ENCODE measurements at places on chromosomes 6 and 20.

- DNase-seq, result no peak
These were observed 145.8 kb upstream of the KCNQ5 start for GRCh38 chr6:72476051-72476450.

DNA sequence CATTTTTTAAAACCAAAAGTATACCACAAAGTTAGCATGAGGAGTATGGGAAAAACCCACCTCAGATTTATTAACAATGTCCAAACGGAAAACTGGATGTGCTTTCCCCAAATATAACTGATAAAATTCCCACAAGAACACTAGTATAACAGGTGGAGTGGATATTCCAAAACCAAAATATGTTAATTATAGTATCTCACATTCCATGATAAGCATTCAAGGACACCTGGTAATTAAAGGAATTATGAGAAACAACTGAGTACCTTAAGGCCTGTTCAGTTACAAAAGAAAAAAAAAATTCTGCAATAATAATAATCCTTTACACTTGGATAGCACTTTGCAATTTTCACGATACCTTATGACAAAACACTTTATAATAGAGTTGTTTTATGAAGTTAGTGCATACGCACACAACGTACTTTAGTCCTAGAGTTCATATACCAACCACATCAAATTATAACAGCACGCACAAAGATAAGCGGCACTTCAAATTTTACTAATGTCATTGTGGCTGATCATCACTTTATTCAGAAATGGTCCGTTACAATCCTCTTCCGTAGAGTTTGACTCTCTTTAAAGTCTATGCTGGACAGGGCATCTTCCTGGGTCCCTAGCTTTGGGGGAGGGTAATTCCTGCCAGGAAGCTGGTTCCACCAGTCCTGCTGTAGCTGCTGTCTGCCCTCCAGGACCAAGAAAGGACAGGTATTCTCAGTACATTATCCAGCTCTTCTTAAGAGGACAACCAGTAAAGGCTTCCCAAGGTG lies 1.7 kb downstream of the CDK19 start:
- DNase-seq, result no peak

- no peak for DNase-seq
These were observed 838.2 kb downstream of the MAFB start for GRCh38 chr20:39850821-39851330.

DNA sequence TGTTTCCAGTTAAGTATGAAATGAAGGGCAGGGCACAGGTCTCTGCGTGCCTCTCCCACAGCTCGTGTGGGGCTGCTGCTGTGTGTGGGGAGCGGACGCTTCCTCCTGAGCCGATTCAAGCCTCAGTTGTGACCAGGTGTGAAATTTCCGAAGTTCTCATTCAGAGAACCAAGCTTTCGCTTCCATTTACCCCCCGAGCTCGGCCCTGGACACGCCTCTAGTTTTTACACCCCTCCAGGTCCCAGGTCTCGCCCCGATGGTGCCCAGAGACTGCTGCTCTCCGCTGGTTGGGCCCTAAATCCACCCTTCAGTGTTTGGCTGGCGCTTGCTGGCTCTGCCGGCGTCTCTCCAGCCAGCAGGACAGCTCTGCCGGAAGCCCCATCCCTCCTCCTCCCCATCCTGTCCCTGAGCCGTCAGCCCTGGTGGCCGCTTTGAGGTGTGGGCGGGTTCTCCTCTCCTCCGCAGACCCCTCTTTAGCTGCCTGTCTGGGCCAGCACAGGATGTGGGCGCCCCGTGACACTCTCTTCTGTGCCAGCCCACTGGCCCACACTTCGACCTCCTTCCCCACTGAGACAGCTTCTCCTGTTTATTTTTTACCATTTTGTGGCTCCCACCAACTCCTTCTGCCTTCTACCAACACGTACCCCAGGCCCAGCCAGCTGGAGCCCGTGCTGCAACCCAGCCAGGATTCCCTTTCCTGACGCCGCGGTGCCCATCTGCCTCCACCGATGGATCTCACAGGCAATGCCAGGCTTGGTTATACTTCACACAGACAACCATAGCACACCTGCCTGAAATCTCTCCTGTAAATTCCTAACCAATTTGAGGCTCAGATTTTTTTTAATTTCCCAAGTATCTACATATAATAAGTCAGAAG lies 142.8 kb downstream of the DLL1 start:
- peak; percentile 36 for DNase-seq

- DNase-seq, result no peak
These were observed 59.0 kb downstream of the COL21A1 start for GRCh38 chr6:56188429-56188828.

All from activated CD4-positive, alpha-beta T cell treated with anti-CD3 and anti-CD28 coated beads for 4 hours (primary cell).